ENCODE measurements at places on chromosomes 3 and 15. TPM values are rescaled to one million over a fixed set of nuclear protein-coding genes. Genes with fewer than 3 reads are reported as not detected.

LAMB2 gene
- total RNA-seq, result 1.4 TPM

RTP4 gene
- total RNA-seq, result 4.6 TPM

GOLGA6A gene
- 0.20 TPM for total RNA-seq

MYZAP gene
- 0.84 TPM for total RNA-seq

DNA sequence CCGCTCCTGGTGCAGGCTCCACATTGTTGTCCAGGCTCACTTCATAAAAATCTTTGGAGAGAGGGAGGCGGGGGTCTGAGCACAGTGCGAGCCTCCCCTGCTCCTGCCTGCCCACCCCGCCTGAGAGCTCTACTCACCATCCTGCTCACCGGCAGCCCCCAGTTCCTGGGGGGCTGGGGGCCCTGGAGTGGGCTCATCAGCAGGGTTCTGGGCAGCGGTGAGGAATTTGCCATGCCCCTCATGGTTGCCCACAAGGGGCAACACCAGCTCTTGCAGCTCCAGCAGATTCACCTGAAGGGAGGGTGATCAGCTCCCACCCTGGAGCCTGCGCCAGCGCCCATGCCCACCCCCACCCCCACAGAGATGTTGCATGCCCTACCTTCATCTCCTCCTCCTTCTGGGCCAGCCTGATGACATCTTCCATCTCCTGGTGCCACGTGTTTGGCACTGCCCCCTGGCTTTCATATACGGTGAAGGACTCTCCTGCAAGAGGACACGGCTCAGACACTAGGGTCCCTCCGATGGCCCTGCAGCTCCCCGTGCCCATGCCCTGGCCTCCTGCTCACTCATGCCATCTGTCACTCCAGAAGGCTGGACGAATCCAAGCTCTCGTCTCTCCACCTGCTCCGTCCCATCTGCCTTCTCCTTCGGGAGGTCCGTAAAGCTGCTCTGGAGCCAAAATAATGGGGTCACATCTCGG, 162.1 kb downstream of the TBC1D2B start:
- no peak overlapping the region for H3K4me3 ChIP-seq
- H3K36me3 ChIP-seq, result no peaks in the 10 kb centered on the region

- no peaks in the 10 kb centered on the region for H3K4me1 ChIP-seq
- DNase-seq, result no peak
- H3K4me3 ChIP-seq, result no peak overlapping the region
- H3K27ac ChIP-seq, result no peak overlapping the region
- H3K36me3 ChIP-seq, result peaks cover 36% of the 10 kb centered on the region
Measured at GRCh38 chr15:83018436-83018835, 7.0 kb upstream of the C15orf40 start.

GRCh38 chr3:26558257-26558656, 64.3 kb upstream of the LRRC3B start:
- no peak overlapping the region for H3K4me3 ChIP-seq
- no peaks in the 10 kb centered on the region for H3K4me1 ChIP-seq
- no peak overlapping the region for H3K27ac ChIP-seq

GRCh38 chr15:76932135-76932966, 802 bp downstream of the RCN2 start:
- peaks cover 29% of the 10 kb centered on the region for H3K36me3 ChIP-seq
- H3K27me3 ChIP-seq, result no peaks in the 10 kb centered on the region
- peak overlapping the region; percentile 69 for H3K27ac ChIP-seq
- DNase-seq, result peak; percentile 13
- peak overlapping the region; percentile 81 for H3K4me3 ChIP-seq

DNA sequence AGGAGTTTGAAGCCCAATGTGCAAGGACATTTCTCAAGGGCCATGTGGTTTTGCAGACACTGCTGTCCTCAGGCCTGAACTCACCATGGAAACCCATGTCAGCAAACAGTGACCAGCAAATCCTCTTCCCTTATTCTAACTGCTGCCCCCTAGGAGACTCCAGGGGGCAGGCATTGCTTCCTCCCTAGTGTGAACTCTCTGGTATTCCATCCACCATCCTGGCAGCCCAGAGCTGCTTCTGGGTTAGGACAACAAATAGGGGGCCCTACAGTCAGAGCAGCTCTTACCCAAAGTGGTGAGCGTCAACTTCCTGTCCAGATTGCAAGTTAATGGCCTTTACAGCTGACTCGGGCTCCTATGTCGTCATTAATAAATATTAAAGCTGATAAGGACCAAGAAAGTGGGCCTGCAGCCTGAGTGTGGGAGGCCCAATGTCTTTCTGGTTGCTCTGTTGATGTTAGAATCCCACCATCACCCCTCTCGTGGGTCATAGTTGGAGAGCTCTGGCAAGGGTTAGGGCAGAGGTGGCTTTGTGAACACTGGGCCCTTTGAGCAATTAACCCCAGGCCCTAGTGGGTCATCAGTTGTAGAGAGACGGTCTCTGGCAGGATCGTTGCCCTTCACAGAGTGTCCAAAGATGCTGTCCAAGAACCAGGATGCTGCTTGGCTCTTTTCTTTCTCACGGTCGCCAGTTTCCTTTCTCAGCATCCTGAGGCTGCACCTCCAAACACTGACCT, 41.5 kb downstream of the TGM4 start:
- peaks cover 5% of the 10 kb centered on the region for H3K36me3 ChIP-seq
- H3K27me3 ChIP-seq, result no peaks in the 10 kb centered on the region
- DNase-seq, result no peak
- H3K4me3 ChIP-seq, result no peak overlapping the region

- no peaks in the 10 kb centered on the region for H3K4me1 ChIP-seq
- no peaks in the 10 kb centered on the region for H3K36me3 ChIP-seq
- H3K27ac ChIP-seq, result no peak overlapping the region
- H3K4me3 ChIP-seq, result no peak overlapping the region
Measured at GRCh38 chr15:93109336-93110102, 20.5 kb upstream of the RGMA start.

- DNase-seq, result no peak
- no peaks in the 10 kb centered on the region for H3K4me1 ChIP-seq
Measured at GRCh38 chr3:135444058-135444457, 521.5 kb upstream of the PPP2R3A start.

GRCh38 chr3:61201071-61201470, 50.2 kb downstream of the FHIT start:
- no peak for DNase-seq
- H3K4me1 ChIP-seq, result no peaks in the 10 kb centered on the region
- no peak overlapping the region for H3K4me3 ChIP-seq
- H3K27me3 ChIP-seq, result no peaks in the 10 kb centered on the region

- H3K27ac ChIP-seq, result no peak overlapping the region
- no peak overlapping the region for H3K4me3 ChIP-seq
Measured at GRCh38 chr3:32181365-32181764, 57.1 kb upstream of the CMTM8 start.

DNA sequence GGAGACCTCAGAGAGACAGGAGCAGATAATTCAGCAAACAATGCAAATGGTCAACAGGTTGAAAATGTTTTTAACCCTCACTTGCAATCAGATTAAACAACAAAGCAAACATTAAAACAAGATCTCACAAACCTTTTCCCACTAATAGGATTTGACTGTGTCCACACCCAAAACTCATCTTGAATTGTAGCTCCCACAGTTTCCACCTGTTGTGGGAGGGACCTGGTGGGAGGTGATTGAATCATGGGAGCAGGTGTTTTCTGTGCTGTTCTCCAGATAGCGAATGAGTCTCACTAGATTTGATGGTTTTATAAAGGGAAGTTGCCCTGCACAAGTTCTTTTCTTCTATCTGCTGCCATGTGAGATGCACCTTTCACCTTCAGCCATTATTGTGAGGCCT, 1.3 kb upstream of the LYSMD4 start:
- no peaks in the 10 kb centered on the region for H3K27me3 ChIP-seq
- peaks cover 15% of the 10 kb centered on the region for H3K4me1 ChIP-seq
- no peak overlapping the region for H3K4me3 ChIP-seq
- no peak overlapping the region for H3K27ac ChIP-seq
- H3K36me3 ChIP-seq, result no peaks in the 10 kb centered on the region
